ENCODE measurements at places on chromosomes 12 and 14.
A peak's percentile ranks its signal among the peaks of the same experiment; 100 is the strongest.

- DNase-seq: no peak
Observed at GRCh38 chr14:54148251-54148650, 191.6 kb upstream of the BMP4 start.

DNA sequence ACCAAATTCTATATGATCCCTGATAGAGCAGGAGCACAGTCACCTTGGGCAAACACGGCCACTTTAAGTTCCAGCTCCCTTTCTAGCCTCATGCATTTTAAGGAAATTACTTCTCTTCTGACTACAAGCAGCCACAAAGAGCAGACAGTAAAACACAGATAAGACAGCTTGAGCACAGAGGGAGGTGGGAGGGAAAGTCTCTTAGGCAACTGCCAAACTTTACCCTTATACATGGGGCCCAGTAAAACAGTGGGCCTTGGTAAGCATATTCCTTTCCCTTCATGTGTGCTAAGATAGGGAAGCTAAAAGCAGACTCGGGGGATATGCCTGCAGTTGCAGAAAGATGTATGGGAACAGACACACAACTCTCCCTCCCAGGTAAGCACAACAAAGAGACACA, 235.9 kb downstream of the CPNE8 start:
- DNase-seq: no peak

DNA sequence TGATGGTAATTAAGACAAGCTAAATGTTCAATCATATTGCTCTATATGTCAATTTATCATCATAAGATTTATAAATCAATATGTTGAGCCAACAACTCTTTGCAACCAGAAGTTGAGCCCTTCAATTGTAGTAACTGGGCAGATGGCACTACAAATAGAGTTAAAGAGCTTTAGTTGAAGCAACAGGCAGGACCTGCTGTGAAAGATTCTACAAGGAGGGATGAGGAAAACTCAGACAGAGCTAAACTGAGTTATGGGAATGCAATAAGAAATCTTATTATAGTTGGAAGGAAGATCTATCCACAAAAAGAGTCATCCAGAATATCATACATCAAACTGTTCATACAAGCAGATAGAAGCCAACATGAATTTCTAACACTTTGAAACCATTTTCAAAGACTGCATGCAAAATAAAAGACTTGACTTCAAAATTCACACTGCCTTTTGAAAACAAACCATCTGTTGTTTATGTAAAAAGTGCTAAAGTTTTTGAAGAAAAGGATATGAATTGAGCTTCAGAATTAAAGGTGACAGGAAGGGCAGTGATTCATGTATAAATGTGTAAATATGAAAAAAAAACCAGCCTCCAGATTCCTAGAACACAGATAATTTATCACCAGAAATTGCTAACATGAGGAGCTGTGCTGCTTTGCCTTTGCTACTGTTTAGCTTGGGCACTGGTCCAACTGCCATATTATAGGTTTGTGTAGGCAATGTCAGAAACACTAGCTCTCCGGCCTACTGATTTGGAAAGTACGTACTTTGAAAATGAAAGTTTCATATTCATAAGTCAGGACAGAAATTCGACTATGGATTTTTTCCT, 133.2 kb downstream of the SLC35F4 start:
- peak; percentile 11 for DNase-seq

GRCh38 chr12:74602881-74603672, 65.4 kb downstream of the ATXN7L3B start:
- no peak for DNase-seq

GRCh38 chr14:82190742-82191141, 657.1 kb upstream of the SEL1L start:
- DNase-seq: no peak

GRCh38 chr12:89676930-89677329, 31.7 kb downstream of the ATP2B1 start:
- DNase-seq: no peak

- DNase-seq: peak; percentile 59
Observed at GRCh38 chr12:26723379-26724308, 109.3 kb downstream of the ITPR2 start.

- DNase-seq: no peak
Observed at GRCh38 chr12:89783359-89784060, 74.9 kb upstream of the ATP2B1 start.

DNA sequence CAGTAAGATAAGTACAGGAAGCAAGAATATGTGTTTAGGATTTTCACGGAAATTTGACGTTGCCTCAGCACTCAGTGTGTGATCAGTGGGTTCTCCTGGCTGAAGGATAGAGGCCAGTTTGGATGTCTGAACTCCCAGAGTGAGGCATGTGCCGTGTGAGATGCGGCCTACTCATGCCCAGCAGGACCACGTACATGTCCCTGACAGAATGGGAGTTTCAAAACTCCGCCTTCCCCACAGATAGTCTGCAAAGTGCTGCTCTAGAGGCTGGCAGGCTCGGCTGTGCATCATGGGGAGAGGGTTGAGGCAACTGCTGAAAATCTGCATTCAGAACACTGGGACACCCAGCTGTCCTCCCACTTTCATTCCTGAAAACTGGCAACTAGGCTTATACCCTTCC, 58.3 kb downstream of the NINJ2 start:
- no peak for DNase-seq

DNA sequence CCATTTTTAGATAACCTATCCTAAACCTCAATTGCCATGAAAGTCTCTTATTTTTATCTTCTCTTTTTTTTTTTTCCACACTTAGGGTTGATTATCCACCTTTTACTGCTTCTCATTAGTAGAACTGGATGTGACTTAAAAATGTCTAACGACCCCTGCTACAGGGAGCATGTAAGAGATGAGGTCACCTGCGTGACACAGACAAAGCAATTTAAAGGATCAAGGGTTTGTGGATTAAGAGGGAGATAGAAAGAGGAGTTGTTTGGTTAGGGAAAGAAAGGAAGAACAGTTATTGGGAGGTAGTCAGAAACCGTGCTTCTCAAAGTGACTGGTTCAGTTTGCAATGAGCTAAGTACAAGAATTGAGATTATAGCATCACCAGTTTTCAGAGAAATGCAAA, 239.1 kb downstream of the ALX1 start:
- DNase-seq: no peak

GRCh38 chr12:50580436-50580835, 75.7 kb downstream of the DIP2B start:
- DNase-seq: no peak

DNA sequence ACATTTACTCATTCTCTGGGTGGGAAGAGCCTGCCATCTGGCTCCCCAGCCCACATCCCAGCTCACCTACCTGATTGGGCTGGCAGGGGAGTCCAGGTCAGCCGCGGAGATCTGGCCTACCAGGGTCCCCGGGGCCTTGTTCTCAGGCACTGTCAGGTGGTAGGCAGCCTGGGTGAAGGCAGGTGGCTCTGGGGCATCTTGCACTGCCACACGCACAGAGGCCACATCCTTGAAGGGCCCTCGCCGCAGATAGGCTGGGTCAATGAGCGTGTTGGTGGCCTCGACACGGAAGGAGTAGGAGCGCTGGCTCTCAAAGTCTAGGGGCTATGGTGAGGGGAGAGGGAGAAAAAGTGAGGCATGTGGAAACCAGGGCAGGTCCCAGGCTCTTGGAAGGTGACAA, 3.9 kb downstream of the CDH24 start:
- DNase-seq: no peak

DNA sequence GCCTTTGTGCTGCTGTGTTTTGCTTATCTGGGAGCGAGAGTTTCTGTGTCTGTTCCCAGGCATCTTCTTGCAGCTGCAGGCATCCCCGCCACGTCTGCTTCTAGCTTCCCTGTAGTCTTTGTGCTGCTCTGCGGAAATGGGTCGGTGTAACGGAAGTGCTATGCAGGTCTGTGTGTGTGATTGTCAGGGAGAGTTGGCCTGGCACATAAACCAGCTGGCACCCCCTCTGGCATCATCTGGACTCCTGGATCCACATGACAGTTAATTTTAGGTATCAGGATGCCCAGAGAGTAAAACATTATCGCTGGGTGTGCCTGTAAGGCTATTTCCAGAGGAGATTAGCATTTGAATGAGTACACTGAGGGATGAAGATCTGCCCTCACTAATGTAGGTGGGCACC, 9.4 kb upstream of the OASL start:
- no peak for DNase-seq

DNA sequence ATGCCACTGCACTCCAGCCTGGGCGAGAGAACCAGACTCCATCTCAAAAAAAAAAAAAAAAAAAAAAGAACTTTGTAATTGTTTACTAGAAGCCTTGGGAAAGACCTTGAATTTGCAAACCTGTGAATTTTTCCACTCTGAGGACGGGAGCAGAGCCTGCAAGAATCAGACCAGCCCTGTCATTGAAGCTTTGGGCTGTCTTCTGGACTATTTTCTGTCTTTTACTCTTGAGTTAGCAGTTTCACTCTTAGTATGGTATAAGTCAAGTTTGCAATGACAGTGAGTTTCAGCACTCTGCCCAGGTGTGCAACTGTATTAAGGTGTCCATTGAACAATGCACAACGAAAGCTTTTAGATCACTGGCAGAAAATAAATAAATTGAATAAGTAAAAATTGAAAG, 81.4 kb upstream of the KRAS start:
- DNase-seq: no peak

DNA sequence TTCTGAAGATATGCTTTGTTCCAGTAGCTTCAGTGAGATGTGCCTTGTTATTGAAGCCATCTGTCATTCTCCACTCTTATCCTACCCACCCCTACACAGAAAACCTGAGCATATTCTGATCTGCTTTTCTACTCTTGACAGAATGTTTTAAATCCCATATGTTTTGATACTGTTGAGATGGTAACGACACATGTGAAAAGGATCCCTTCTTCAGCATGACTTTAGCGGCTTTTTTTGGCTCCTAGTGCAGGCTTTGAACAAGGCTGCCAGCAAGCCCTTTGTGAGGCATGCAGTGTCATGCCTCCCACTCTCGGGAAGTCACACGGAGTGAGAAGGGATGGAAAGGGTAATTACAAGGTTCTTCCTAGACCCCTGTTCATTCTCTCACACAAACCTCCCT, 228.8 kb upstream of the RGS6 start:
- DNase-seq: peak; percentile 66

DNA sequence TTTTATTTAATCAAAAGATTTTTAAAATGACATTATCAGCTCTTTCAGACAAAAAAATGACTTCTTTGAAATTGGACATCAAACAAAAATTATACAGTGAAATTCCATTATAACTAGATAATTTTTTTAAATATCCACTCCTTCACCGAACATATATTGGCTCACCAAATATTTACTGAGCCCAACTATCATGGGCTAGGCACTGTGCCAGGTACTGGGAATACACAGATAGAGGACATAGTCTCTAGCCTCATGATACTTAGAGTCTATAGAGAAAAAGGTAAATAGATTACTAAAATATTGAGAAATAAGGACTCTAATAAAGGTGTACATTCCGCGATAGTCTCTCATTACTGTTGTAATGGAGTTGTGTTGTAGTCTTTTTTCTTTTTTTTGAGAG, 219.9 kb downstream of the SEC23A start:
- DNase-seq: no peak

DNA sequence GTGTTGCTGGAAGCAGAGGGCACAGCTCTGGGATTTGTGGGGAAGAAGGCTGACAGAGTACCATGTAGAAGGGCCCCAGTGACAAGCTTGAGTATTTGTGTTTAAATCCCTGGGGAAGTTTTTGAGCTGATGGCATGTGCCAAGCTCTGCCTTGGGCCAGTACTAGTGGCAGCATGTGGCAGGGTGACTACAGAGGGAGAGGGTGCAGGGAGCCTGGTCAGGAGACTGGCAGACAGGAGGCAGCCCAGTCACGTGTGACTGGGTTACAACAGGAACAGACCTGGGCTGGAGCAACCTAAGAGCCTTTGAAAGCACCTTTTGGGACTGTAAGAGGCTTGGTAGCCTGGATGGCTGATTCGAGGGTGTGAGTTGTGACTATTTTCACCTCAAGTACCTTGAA, 112.1 kb downstream of the TSPAN9 start:
- DNase-seq: no peak

DNA sequence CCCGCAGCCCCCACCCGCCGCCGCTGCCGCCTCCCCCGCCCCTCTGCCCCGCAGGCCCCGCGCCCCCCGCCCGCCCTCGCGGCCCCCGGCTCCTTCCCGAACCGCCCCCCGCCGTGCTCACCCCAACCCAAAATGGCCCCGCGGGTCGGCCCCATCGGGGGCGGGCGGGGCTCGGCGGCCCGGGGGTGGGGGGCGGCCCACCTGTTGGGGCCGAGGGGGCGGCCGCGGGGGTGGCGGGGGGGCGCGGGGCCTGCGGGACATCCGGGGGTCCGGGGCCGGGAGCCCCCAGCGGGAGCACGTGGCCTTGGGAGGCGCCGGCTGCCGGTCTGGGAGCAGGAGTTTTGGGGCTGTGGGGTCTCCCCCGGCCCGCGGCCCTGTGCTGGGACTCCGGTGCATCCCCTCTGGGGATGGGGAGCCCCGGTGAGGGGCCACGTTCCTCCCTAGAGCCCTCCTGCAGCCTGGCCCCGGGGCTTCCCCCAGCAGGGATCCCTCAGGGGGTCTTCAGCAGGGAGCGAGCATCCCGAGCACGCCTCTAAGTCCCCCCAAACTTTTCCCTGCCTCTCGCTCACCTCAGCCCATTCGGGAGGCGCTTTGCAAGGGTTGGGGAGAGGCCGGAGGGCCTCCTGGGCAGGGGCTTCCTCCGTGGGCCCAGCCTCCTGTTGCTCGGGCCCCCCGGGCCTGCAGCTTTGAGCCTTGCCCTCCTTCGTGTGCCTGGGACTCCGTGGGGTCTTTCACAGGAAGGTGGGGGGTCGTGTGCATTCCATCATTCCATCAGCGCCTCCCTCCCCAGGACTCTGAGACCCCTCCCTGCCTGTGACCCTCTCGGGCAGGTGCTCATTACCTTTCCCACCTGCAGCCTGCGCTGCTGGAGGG, 710 bp downstream of the MTA1 start:
- DNase-seq: no peak

DNA sequence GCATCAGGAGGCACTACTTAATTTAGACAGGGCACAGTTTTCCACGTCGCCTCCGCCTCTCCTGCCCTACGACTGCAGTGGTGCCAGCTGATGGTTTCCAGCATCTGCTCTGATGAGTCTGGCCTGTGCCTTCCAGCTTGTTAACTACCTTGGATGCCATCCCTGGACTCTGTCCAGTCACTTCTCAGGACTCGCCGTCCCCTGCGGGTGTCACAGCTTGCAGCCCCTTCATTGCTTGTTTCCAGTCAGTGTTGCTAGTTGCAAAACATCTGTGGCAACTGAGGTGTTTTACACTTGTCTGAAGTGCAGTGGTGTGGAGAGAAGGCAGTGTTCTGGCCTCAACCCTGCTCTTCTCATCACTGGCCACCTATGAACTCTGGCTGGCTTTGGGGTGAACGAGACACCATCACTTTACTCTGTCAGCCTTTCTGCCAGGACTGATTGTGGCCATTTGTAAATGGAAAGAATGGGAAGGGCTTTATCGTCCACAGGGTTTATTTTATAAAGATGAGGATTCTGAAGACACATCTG, 8.3 kb downstream of the ADGRD1 start:
- no peak for DNase-seq

Measured in astrocyte of the hippocampus (primary cell).